ENCODE measurements at places on chromosomes 6 and 20.
A peak's percentile ranks its signal among the peaks of the same experiment; 100 is the strongest.

DNA sequence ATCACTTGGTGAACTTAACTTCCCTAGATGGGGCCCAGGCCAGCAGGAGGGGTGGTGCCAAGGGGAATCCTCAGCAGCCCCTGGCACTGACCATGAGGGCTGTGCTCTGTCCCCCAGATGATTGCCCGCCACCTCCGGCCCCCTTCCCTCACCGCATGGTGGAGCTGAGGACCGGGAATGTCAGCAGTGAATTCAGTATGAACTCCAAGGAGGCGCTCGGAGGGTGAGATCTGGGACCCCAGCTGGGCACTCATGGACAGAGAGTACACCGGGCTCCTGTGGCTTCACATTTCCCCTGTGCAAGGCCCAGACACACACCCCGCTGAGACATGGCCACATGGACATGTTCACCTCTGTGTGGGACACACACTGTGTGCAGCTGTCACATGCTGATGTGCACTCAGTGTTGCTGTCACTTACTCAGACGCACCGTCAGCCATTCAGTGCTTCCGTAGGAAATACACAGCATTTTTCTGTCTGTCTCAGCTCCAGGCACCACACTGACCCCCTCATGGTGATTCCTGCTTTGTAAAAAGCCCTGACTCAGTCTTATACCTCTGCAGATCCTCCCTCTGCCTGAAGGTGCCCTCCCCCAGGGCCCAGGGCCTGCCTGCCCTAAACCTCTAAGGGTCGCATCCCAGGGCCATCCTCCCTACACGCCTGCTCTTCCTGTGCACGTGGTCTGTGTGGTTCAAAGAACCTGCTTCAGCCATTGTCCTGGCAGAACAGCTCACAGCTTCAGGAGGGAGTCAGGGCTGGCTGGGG lies 4.4 kb downstream of the MYLK2 start:
- DNase-seq, result no peak

GRCh38 chr6:43878127-43878634 lies 108.2 kb downstream of the VEGFA start:
- DNase-seq, result no peak

- DNase-seq, result no peak
These were observed 73.6 kb upstream of the BHLHE23 start for GRCh38 chr20:63080411-63080810.

DNA sequence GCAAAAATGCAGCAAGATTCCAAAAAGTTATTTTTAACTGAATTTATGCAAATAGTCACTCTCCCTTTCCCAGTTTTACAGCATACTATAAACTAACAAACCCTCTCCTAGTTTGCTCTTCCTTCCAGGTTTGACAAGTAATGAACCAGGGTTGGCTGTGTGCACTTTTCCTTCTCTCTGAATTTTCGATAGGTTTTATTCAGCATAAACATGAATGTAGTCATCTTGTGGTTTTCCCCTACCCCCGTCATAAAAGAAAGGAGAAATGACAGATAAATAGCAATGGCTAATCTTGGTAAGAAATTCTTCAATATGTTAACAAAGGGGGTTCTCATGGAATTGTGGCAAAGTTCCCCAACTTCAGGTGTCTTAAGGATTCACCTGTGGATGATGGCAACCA lies 26.3 kb downstream of the PRDM1 start:
- DNase-seq, result no peak

GRCh38 chr20:47502271-47503239 lies 868 bp downstream of the NCOA3 start:
- DNase-seq, result peak; percentile 59

GRCh38 chr20:59939052-59939878 lies 840 bp downstream of the PPP1R3D start:
- no peak for DNase-seq

GRCh38 chr6:150898399-150899170 lies 33.1 kb downstream of the MTHFD1L start:
- DNase-seq, result no peak

GRCh38 chr6:17580518-17581048 lies 19.5 kb upstream of the FAM8A1 start:
- peak; percentile 51 for DNase-seq

DNA sequence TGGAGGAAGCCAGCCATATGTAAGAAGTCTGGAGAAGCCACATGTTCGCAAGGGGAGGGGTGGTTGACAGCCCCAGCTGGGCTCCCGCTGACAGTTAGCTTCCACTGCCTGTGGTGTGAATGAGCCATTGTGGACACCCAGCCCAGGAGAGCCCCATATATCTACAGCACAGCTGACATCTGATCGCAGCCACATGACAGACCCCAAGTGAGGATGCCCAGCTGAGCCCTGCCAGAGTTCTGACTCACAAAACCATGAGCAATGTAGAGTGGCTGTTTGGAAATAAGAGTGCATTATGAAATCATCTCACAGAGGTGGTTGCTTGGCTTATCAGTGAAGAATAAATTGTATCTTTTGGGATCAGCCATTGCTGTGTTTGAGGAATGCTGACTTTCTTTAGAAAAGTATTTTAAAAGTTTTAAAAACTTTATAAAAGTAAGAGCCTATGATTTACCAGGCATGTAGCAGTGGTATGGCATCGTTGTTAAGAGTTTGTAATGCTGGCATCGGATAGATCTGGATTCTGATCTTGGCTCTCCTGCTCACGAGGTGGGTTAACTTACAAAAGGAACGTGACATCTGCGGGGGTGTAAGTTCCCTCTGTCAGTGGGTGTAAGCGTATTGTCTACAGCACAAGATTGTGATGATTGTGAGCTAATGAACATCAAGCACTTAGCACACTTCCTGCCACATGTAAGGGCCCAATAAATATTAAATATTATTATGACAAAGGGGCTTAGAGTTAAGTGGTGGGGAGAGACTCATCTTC lies 24.1 kb downstream of the CFAP61 start:
- DNase-seq, result no peak

GRCh38 chr20:3172126-3172932 lies 1.0 kb downstream of the LZTS3 start:
- no peak for DNase-seq

- no peak for DNase-seq
These were observed 23.2 kb upstream of the FOXP4 start for GRCh38 chr6:41522780-41523548.

DNA sequence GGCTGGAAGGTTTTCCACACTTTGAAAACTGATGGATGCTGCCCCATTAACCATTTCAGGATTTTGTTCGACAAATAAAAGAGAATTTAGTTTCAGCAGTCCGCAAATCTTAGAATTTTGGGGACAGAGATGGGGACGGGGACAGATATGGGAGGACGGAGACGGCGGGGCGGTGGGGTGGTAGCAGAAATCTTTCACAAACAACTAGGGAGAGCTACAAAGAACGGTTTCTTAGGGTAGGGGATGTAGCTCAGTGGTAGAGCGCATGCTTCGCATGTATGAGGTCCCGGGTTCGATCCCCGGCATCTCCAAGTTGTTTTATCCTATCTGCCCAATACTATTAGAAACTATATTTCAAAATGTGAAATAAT lies 15.1 kb downstream of the HMGN4 start:
- peak; percentile 63 for DNase-seq

GRCh38 chr6:2986722-2987221 lies 12.9 kb upstream of the NQO2 start:
- no peak for DNase-seq

- DNase-seq, result no peak
These were observed 127.3 kb downstream of the TNFRSF21 start for GRCh38 chr6:47182291-47182957.

DNA sequence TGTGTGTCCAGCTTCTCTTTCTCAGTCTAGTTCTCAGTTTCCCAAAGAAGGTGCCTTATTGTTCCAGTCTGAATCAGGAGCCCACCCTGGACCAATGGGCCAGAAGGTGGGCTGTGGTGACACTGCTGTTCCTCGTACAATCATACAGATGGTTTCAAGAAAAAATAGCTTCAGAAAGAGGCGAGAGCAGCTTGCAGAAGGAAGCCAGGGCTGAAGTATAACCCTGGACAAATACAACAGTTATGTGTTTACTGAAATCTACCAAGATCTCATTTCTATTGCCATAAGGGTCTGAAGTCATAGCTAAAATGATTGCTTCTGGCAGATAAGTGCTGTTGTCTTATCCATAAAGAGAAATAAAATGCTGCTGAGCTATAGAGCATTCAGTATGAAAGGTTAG lies 75.4 kb downstream of the PFDN4 start:
- no peak for DNase-seq

DNA sequence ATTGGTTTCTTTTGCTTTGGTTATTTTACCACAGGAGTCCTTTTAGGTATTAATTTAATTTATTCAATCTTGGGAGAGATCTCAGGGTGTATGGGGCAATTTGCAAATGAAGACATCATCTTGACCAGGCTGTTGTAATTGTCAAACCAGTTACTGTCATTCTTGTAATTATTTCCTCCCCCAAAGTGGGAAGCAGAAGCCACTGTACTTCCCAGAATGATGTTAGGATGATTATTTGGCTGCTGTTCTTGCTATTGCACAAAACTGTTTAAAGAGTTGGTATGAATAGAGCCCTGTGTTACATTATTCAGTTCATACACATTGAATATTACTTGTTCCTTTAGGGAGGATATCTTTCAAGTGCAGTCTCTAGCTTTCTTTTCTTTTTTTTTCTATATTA lies 1.7 kb downstream of the TAAR6 start:
- no peak for DNase-seq

DNA sequence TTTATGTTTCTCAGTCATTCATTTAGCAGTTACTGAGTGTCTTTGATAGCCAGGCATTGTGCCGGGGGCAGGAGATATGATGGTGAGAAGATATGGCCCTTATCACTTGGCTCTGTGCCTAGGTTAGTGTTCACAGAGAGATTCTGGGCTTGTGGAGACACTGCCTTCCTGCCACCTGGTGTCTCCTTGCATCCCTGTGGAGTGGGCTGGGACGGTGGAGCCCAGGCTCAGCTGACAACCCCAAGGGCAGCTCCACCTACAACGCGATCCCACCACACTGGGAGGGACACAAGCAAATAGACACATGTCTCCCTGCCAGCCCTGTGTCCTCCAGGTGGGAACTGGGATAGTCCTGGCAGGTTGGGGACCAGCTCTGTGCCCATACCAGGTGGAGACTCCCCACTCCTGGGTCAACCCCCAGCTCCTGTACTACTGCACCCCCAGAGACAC lies 30.3 kb upstream of the VEGFA start:
- no peak for DNase-seq

GRCh38 chr6:2213086-2213485 lies 32.3 kb downstream of the GMDS start:
- no peak for DNase-seq

- no peak for DNase-seq
These were observed 38.0 kb downstream of the NOL4L start for GRCh38 chr20:32546918-32547752.

- no peak for DNase-seq
These were observed 115.5 kb downstream of the REV3L start for GRCh38 chr6:111367393-111368088.

- DNase-seq, result no peak
These were observed 227.3 kb upstream of the TENT5A start for GRCh38 chr6:81979767-81980166.

DNA sequence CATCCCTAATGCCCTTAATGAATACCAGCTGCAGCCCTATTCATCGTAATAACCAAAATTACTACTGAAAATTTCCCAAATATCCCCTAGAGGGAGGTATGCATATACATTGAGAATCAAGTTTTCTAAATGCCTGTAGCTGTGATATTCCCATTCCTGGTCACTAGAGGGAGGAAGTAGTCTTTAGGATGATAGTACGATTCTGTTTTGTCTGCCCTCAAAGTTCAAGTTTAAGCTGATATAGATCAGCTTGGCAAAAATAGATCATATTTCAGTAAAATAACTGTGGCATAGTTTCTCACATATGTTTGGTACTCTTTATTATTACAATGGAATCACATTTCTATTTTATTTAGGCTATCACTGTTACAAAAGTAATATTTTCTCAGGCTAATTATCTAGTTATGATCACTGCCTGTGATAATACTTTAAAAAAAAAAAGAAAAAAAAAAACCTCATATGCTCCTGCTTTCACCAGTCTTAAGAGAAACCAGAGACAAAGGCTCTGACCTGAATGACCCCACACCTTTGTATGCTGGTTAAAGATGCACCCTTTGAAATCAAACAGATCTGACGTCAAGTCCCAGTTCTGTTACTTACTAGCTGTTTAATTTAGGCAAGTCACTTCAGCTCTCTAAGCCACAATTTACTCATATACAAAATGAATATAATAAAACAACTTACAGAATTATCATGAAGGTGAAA lies 11.0 kb downstream of the TSPYL1 start:
- peak; percentile 76 for DNase-seq

- no peak for DNase-seq
These were observed 67.1 kb downstream of the TASP1 start for GRCh38 chr20:13571662-13572061.

- DNase-seq, result no peak
These were observed 22.4 kb downstream of the TRMT6 start for GRCh38 chr20:5927749-5928462.

DNA sequence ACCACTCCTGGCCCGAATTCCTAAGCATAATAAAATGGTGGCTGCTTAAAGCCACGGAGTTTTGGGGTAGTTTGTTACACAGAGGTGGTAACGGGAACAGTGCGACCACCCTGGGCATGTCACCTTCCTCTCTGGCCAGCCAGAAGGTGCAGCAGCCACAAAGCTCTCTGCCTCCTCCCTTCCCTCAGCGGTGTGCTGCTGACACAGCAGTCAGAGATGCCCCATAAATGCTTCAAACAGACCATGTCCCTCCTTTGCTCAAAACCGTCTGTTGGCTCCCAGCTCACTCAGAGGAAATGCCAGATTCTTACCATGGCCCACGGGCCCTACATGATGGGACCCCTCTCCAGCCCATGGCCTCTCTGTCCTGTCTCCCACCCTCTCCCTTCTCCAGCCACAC lies 12.1 kb upstream of the TCF15 start:
- DNase-seq, result no peak

DNA sequence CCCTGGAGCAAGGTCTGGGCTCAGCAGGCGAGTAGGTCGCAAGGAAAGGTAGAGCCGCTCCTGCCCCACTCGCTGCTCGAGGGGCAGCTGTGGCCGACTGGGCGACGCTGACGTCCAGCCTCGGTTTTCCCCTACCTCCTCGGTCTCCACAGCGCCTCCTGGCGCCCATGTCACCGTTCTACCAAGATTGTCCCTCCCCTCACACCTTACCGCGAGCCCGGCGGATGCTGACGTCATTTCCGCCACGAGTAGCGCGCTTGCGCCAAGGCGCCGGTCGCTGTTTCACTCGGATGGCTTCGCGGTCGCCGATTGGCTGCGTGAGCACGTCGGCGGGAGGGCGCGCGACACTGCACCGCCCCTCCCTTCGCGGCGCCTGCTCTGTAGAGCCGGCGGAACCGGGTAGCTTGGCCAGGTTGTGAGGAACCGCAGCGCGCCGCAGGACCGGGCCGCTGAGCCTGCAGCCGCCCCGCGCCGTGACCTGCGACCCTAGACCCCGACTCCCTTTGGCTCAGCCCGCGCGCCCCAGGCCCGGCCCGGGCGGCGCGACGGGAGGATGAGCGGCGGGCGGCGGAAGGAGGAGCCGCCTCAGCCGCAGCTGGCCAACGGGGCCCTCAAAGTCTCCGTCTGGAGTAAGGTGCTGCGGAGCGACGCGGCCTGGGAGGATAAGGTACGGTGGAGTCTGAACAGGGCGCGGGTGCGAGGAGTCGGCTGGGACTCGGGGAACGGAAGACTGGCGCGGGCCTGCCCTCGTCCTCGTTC lies at the start of gene RAB5IF:
Gene RAB5IF (plus strand): TSS at position 381 of the 759 bp plus-strand sequence. CDS start 173 bp downstream, at position 554.
- peak; percentile 97 for DNase-seq

All from NCI-H510A treated with DMSO at 0.1 percent for 48 hours (cell line).